ENCODE measurements at places on chromosomes 7 and 10. TPM values are rescaled to one million over a fixed set of nuclear protein-coding genes. Genes with fewer than 3 reads are reported as not detected.
A peak's percentile ranks its signal among the peaks of the same experiment; 100 is the strongest.

Gene SLC18A3
- not detected for total RNA-seq

DNA sequence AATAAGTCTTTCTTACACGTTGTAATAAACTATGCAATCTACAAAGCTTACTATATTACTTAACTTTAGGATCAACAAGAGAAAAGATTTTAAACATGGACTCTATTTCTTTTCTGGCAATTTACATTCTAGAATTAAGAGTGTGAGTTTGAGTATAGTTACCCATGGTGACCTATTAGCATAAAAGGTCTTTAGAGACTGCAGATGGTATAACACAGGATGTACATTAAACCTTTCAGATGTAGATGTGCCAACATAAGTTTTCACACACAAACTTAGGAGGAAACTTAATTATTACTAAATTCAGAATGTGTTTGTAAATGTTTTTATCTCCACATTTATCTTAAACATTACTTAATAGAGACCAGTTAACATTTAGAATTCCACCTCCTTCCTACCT lies 54.1 kb downstream of the KCND2 start:
- H3K27me3 ChIP-seq = no peaks in the 10 kb centered on the region
- H3K36me3 ChIP-seq = no peaks in the 10 kb centered on the region
- H3K4me1 ChIP-seq = no peaks in the 10 kb centered on the region
- no peak for DNase-seq
- H3K27ac ChIP-seq = no peak overlapping the region

DNA sequence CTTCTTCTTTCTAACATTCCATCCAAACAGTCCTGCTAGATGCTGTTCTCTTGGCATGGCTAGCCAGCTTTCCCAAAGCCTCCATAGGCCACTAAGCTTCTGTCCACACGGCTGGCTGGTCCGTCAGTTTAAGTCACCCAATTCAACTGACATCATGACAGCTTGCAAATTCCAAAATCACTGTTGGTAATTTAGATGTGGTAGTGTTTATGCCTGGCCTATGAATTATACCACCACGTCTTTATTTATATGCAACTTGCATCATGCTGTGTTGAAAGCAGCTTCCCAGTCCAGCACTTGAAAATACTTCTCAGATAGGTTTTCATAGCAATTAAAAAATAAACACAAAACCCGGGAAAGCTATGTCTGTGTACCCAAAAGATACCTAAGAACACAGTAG lies 2.2 kb upstream of the VIM start:
- peaks cover 20% of the 10 kb centered on the region for H3K4me1 ChIP-seq
- no peak for DNase-seq
- H3K36me3 ChIP-seq = no peaks in the 10 kb centered on the region
- no peak overlapping the region for H3K4me3 ChIP-seq
- H3K27ac ChIP-seq = no peak overlapping the region
- no peaks in the 10 kb centered on the region for H3K27me3 ChIP-seq

DNA sequence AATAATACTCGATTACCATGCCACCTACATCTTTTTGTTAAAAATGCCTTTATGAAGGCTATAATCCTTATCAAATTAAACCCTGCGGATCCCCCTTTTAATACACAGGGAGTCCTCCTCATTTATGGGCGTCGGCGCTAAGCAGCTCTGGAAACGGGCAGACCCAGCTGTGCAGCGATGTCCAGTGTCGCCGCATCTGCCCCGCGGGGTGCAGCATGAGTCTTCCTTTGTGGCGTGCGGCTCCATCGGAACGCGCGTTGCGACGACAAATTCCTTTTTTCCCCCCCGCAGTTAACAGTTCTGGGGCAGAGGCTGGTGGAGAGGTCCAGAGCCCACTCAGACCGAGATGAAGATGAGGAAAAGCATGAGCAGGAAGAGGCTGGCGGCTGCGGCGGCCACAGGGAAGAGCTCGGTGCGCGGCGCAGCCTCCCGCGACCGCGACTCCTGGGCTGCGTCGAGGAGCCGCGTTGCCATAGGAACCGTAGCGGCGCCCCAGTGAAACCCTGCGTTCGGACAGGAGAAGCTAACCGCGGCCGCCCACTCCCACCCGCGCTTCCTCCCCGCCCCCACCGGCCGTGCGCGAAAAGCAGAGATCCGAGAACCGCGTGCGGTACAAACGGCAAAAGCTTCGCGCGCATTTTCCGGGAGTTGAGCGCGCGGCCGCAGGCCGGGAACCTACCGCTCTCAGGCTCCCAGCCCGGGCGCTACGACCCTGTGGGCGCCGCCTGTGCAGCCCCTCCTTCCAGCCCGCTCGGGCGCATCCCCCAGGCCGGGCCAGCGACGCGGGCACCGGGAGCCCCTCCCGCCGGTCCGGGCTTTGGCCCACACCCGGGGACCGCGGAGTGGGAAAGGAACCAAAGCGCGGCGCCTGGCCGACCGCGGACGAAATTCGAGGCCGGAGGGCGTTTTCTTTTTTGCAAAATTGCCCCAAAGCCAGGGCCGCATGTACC lies 130.6 kb downstream of the SPAG6 start:
- H3K27me3 ChIP-seq = peaks cover 35% of the 10 kb centered on the region
- no peak for DNase-seq
- no peak overlapping the region for H3K27ac ChIP-seq
- no peaks in the 10 kb centered on the region for H3K36me3 ChIP-seq
- peak overlapping the region; percentile 32 for H3K4me3 ChIP-seq

- no peak overlapping the region for H3K27ac ChIP-seq
- no peak overlapping the region for H3K4me3 ChIP-seq
- no peak for DNase-seq
Observed at GRCh38 chr7:102875700-102876295, 37.0 kb upstream of the LRRC17 start.

GRCh38 chr7:77542895-77543294 lies 5.8 kb downstream of the PTPN12 start:
- no peaks in the 10 kb centered on the region for H3K27me3 ChIP-seq
- no peak overlapping the region for H3K4me3 ChIP-seq
- no peak for DNase-seq
- no peaks in the 10 kb centered on the region for H3K36me3 ChIP-seq

- no peak for DNase-seq
- no peak overlapping the region for H3K4me3 ChIP-seq
- H3K27ac ChIP-seq = no peak overlapping the region
- H3K36me3 ChIP-seq = no peaks in the 10 kb centered on the region
- no peaks in the 10 kb centered on the region for H3K27me3 ChIP-seq
Observed at GRCh38 chr7:117219485-117219884, 103.4 kb downstream of the WNT2 start.

DNA sequence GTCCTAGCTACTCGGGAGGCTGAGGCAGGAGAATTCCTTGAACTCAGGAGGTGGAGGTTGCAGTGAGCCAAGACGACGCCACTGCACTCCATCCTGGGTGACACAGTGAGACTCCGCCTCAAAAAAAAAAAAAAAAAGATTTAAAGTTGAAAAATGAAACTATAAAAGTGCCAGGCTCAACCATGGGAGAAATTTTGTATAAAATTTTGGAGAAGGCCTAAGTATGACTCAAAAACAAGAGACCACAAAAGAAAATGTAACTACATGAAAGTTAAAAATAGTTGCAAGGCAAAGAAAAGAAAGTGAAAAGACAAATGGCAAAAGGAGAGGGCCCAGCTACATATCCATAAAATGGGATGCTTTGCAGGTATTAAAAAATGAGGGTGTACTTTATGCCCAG lies 104.1 kb downstream of the ARHGAP22 start:
- H3K4me3 ChIP-seq = no peak overlapping the region
- H3K36me3 ChIP-seq = no peaks in the 10 kb centered on the region
- H3K27me3 ChIP-seq = no peaks in the 10 kb centered on the region
- DNase-seq = no peak
- H3K4me1 ChIP-seq = no peaks in the 10 kb centered on the region

GRCh38 chr7:19400758-19401254 lies 255.6 kb upstream of the FERD3L start:
- H3K36me3 ChIP-seq = no peaks in the 10 kb centered on the region
- no peaks in the 10 kb centered on the region for H3K27me3 ChIP-seq
- no peak overlapping the region for H3K27ac ChIP-seq

- no peak for DNase-seq
- no peak overlapping the region for H3K4me3 ChIP-seq
- H3K27ac ChIP-seq = no peak overlapping the region
- no peaks in the 10 kb centered on the region for H3K4me1 ChIP-seq
- no peaks in the 10 kb centered on the region for H3K36me3 ChIP-seq
- H3K27me3 ChIP-seq = no peaks in the 10 kb centered on the region
Observed at GRCh38 chr7:133009426-133010252, 72.3 kb downstream of the CHCHD3 start.

Gene C10orf143
- 6.7 TPM for total RNA-seq

Gene AKR1C2
- total RNA-seq = not detected

- H3K27ac ChIP-seq = no peak overlapping the region
- DNase-seq = no peak
- no peaks in the 10 kb centered on the region for H3K4me1 ChIP-seq
Observed at GRCh38 chr10:69703766-69704630, 74.0 kb downstream of the FAM241B start.

Gene PNLIPRP1
- not detected for total RNA-seq

DNA sequence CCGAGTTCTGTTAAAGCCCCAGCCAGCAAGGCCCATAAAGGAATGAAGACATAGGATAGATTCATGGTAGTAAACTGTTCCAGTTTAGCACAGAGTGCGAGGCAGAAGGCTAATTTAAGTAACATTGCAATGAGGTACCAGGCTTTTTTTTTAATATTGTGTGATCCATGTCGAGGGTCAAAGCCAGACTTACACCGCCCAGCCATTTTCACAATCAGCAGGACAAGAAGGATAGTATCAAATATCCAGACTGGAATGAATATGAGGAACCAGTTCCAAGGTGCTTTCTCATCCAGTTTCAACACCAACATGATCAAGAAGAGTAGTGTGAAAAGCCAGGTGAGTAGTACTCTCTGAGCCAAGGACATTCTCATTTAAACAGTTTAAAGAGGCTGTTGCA lies 4.2 kb downstream of the TMEM60 start:
- no peak for DNase-seq
- H3K27ac ChIP-seq = no peak overlapping the region
- no peaks in the 10 kb centered on the region for H3K36me3 ChIP-seq
- H3K4me1 ChIP-seq = peaks cover 16% of the 10 kb centered on the region
- no peaks in the 10 kb centered on the region for H3K27me3 ChIP-seq
- H3K4me3 ChIP-seq = no peak overlapping the region

GRCh38 chr7:118747473-118747872 lies 523.0 kb downstream of the ANKRD7 start:
- H3K27ac ChIP-seq = no peak overlapping the region
- no peaks in the 10 kb centered on the region for H3K4me1 ChIP-seq
- no peaks in the 10 kb centered on the region for H3K27me3 ChIP-seq
- no peaks in the 10 kb centered on the region for H3K36me3 ChIP-seq
- DNase-seq = no peak

- H3K4me1 ChIP-seq = no peaks in the 10 kb centered on the region
- H3K4me3 ChIP-seq = no peak overlapping the region
- H3K27me3 ChIP-seq = no peaks in the 10 kb centered on the region
- no peak overlapping the region for H3K27ac ChIP-seq
- no peaks in the 10 kb centered on the region for H3K36me3 ChIP-seq
Observed at GRCh38 chr7:110420788-110421187, 670.1 kb upstream of the LRRN3 start.

Gene WDR37
- 14.5 TPM for total RNA-seq

GRCh38 chr10:62959553-62959952 lies 143.4 kb upstream of the EGR2 start:
- no peak overlapping the region for H3K4me3 ChIP-seq
- no peaks in the 10 kb centered on the region for H3K27me3 ChIP-seq

DNA sequence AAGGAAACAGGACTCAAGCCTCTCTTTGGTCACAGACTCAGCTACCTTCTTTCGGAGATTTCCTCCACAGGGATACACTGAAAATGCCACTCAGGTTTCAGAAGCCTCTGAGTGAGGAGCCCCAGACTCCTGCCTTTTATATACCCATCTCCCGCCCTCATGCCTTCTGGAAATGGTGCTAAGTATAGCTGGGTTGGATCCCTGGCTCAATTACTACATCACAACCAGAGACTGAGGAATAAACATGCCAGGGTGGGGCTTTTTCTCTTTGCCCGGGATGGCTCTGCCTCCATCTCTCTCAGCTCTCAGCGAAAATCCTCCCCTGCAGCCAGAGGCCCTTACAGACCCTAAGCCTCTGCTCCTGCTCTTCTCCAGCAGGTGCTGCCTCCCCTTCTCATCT lies 299.5 kb downstream of the KCNMA1 start:
- no peak for DNase-seq
- H3K36me3 ChIP-seq = no peaks in the 10 kb centered on the region
- no peak overlapping the region for H3K27ac ChIP-seq
- H3K4me1 ChIP-seq = no peaks in the 10 kb centered on the region
- H3K4me3 ChIP-seq = no peak overlapping the region

DNA sequence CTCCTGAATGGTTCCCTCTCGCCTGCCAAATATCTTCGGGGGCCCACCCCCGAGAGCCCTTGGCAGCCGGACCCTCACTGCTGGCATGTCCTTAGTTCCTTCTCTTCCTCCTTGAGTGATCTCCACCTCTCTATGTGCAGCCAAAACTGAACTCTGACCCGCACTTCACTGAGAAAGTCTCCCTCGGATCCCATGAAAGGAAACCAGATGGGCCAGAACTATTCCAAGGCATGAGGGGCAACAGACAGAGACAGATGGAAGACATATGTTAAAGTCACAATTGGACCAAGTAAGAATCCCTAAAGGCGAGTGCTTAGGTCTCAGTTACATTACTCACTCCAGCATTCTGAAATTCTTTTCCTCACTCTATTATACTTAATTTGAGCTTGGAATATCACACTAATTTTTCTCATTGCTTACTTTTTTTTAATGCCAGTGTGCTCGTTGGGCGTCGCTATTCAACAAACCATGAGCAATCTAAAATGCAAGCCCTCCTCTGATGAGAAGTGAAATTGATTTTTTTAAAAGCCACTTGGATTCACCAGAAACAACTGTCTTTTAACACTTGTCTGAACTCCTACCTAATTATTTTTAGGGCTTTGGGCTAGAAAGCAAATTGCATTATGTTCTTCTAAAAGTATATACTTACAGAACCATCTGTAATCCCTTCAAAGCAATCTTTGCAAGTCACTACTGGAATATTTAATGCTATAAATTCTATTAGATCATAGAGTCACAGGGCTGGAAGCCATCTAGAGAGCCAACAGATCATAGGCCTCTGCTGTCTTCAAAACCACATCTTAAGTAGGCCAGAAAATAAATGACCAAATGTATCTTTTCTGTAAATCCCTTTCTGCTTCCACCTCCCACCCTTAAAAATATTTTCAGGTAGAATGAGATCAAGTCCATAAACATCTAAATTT lies 43.3 kb upstream of the EZH2 start:
- no peak for DNase-seq
- no peaks in the 10 kb centered on the region for H3K4me1 ChIP-seq
- no peaks in the 10 kb centered on the region for H3K27me3 ChIP-seq
- no peak overlapping the region for H3K27ac ChIP-seq
- H3K4me3 ChIP-seq = no peak overlapping the region

Gene UBN2
- total RNA-seq = 13.0 TPM

Gene PAX4
- not detected for total RNA-seq

DNA sequence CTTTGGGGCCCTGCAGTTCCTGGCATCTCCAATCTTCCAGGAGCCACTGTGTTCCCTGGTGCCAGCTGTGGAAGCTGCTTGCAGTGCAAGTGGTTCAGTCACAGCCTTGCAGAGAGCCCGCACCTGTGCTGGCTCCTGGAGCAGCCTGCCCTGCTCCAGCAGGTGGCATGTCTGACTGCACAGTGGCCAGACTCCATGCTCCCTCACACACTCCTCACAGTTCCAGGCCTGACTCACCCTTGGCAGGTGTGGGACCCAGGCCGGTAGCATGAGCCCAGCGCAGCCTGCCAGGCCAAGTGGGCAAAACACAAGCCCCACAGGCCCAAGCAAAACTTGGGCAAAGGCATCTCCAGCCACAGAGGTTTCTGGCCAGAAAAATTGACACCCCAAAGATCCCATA lies 33.6 kb upstream of the RELN start:
- no peaks in the 10 kb centered on the region for H3K27me3 ChIP-seq
- no peak overlapping the region for H3K4me3 ChIP-seq
- H3K36me3 ChIP-seq = no peaks in the 10 kb centered on the region
- DNase-seq = no peak
- no peaks in the 10 kb centered on the region for H3K4me1 ChIP-seq
